Cardiac muscle cell (in vitro differentiated cells and primary cell): ENCODE measurements at places on chromosomes 4 and X. TPM values are rescaled to one million over a fixed set of nuclear protein-coding genes. Genes with fewer than 3 reads are reported as not detected.

Gene HSPA4L
- total RNA-seq, result 2.2 and 2.4 TPM in 2 replicates

Gene GPR34
- not detected in 2 replicates for total RNA-seq

Gene CXCL9
- total RNA-seq, result not detected in 2 replicates

Gene PHOX2B
- not detected in 2 replicates for total RNA-seq

Gene NEXMIF
- 0.46 and 1.0 TPM in 2 replicates for total RNA-seq

Gene CTAG1A
- not detected in 2 replicates for total RNA-seq

Gene HERC6
- 11.5 and 18.5 TPM in 2 replicates for total RNA-seq

Gene KLKB1
- 0.09 TPM in 1 of 2 replicates, not detected in the other for total RNA-seq

Gene COX7B2
- total RNA-seq, result not detected in 2 replicates

Gene ACTRT1
- 0.51 TPM in 1 of 2 replicates, not detected in the other for total RNA-seq

Gene FHIP1A
- total RNA-seq, result 5.6 and 15.5 TPM in 2 replicates

Gene GAB3
- total RNA-seq, result 0.45 and 0.60 TPM in 2 replicates
